ENCODE measurements at places on chromosomes 5 and 9.

DNA sequence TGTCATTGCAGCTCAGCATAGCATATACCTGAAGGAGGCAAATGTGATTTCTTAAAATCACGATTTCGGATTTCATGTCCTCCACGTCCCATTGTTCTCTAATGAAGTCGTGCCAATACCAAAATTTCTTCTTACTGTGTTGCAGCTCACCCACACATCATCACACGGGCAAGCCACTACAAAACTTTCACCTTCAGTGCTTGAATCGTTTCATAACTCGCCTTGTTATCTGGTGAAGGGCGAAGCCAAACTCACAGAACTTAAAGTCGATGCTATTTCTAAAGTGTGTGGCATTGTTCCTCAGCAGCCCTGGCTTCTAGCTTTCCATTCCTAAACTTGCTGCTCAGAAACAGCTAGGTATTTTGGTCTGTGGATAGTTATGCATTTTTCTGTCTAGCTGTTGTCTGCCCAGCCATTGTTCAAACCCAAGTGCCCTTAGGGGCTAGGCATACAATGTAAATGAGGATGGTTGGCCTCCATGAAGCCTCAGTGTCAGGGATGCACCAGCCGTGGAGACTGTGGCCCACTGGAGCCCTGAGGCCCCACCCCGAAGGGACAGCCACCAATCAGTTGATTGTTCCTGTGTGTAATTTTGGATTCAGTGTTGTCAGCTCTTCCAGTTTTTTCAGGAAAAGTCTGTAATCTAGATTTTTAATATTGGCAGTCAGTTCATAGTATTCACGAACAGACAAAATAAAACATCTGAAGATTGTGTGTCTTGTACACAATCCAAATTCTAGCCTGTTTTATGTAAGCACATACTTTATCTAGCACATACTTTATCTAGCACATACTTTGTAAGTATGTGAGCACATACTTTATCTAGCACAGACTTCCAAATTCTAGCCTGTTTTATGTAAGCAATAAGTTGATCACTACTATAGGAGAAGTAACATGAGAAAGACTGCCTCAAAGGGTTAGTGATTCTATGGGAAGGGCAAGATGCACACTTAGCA lies 112.8 kb downstream of the DAPK1 start:
- H3K36me3 ChIP-seq = no peaks in the 10 kb centered on the region
- no peak overlapping the region for H3K27ac ChIP-seq
- H3K27me3 ChIP-seq = no peaks in the 10 kb centered on the region
- no peak overlapping the region for H3K4me3 ChIP-seq
- DNase-seq = no peak

GRCh38 chr5:154860123-154860522 lies 1.7 kb downstream of the CNOT8 start:
- peaks cover 6% of the 10 kb centered on the region for H3K36me3 ChIP-seq
- H3K27ac ChIP-seq = peak overlapping the region; percentile 86
- no peaks in the 10 kb centered on the region for H3K27me3 ChIP-seq

DNA sequence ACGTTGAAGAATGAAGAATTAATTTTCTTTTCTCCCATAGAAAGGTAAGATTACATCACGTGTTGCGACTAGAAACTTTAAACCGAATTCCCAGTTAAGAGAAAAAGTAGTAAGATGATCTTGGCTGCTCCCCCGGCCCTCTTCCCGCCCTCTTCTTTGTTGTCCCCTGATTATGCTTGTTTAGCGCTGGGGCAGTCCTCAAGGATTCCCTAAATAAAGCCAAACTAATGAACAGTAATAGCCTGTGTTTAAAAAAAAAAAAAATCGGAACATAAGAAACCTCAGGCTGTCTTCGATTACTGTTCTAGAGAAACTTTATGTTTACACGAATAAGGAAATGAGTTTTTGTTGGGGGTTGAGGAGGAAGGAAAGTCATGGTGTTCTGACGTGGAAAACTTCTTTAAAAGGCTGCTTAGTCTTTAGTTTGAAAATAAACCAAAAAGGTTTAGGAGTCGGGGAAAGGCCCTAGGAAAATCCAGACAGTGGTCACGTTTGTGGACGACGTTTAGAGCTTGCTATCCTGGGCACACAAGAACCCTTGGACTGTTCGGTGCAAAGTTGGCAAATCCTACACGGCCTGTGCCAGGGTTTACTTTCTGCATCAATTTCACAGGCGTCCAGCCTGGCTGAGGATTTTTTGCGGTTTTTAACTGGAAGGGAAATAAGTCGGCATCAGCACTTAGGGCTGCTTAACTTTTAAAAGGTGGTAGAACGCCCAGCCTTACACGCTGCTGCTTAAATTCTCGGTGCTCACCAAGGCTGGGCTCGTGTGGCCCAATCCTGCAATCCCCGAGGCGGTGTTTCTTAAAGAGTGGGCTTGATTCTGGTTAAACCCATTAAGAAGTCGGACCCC lies 1.1 kb upstream of the MAT2B start:
- DNase-seq = no peak
- H3K4me1 ChIP-seq = peaks cover 31% of the 10 kb centered on the region
- H3K27ac ChIP-seq = peak overlapping the region; percentile 96
- H3K4me3 ChIP-seq = peak overlapping the region; percentile 87
- H3K36me3 ChIP-seq = no peaks in the 10 kb centered on the region

DNA sequence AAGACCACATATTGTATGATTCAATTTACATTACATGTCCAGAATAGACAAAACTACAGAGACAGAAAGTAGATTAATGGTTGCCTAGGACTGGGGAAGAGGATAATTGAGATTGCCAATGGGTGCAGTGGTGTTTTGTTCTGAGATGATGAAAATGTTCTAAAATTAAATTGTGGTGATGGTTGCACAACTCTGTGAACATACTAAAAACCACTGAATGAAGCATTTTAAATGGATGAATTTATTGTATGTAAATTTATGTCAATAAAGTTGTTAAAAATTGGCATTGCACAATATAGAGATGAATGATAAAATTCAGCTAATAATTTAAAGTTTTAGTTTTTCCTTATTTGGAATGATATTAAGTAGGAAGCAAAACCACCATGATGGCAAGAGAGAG lies 109.5 kb upstream of the NR4A3 start:
- no peak overlapping the region for H3K27ac ChIP-seq
- no peaks in the 10 kb centered on the region for H3K27me3 ChIP-seq
- no peaks in the 10 kb centered on the region for H3K4me1 ChIP-seq
- H3K36me3 ChIP-seq = no peaks in the 10 kb centered on the region
- H3K4me3 ChIP-seq = no peak overlapping the region
- no peak for DNase-seq

DNA sequence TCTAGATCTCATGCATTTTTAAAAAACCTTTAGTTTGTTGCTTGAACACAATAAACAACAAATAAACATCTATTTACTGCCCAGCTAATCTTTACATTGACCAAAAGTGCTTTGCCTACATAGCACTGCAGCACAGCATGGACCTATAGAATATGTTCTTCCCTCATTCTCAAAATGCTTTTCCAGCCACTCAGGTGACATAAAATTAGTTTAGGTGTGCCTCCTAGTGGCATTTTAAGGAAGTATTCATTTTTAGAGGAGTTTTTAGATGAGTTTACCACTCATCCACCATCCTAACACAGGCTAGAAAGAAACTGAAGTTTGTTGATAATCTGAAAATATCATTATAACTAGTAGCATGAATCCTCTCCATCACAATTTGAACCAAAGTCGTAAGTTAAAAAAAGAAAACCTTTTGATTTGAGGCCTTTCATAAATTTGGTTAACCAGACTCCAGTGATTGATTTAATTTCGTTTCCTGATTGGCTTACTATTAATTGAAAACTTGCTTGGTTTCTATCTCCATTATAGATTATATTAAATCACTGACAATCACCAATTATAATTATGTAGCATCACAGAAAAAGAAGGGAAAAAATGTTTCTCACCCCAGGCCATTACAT lies 12.6 kb downstream of the PLGRKT start:
- no peak overlapping the region for H3K27ac ChIP-seq
- H3K27me3 ChIP-seq = no peaks in the 10 kb centered on the region
- no peaks in the 10 kb centered on the region for H3K4me1 ChIP-seq
- DNase-seq = no peak
- H3K36me3 ChIP-seq = peaks cover 2% of the 10 kb centered on the region

DNA sequence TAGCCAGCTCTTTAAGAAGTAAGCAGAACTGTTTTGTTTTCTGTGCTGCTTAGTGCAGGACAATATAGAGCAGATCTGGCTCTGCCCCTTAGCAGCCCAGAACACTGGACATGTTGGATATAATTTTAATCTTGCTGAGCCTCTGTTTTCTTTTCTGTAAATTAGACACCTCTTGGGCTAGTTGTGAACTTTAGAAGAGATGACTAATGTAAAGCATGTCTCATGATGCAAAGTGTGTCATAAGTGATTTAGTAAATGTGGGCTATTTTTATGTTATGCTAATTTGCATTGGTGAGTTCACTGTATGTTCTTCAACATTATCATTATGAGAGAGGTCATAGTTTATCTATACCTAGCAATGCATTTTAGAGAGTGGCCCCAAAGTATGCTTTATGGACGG lies 156.1 kb upstream of the ADAMTSL1 start:
- no peaks in the 10 kb centered on the region for H3K36me3 ChIP-seq
- H3K27me3 ChIP-seq = no peaks in the 10 kb centered on the region
- no peak overlapping the region for H3K4me3 ChIP-seq
- no peaks in the 10 kb centered on the region for H3K4me1 ChIP-seq

DNA sequence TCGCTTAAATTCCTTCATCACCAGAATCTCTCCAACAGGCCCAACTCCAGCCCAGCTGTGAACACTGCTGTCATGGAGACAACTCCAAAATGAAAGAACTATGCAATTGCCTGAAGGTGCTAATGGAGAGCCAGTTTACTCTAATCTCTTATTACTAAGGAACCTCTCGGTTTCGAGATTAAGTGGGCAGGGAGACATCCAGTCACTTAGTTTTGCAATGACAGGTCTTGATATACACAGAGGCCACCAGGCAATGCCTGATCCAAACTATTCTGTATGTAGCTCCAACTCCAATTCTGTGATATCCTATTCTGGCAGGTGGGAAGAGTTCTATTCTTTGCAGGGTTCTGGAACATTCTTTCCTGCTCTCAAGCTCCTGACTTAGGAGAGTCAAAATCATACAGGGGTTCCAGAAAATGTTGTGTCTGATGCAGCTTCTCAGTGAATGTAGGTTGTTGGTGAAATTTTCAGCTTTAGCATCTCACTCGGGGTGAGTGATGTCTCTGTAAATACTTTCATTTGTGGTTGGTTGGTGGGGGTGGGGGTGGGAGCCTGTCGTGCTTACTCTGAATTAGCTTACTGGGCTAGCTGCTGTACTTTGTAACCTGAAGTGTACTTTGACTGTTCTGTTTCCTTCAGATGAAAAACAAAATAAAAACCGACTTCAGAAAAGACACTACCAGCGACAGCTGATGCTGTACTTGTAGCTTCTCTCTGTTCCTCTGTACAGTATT lies 170.9 kb downstream of the PALM2AKAP2 start:
- no peak overlapping the region for H3K4me3 ChIP-seq
- H3K27me3 ChIP-seq = no peaks in the 10 kb centered on the region
- DNase-seq = no peak
- peaks cover 9% of the 10 kb centered on the region for H3K4me1 ChIP-seq
- H3K36me3 ChIP-seq = no peaks in the 10 kb centered on the region

GRCh38 chr5:150301901-150302300 lies 804 bp downstream of the ARSI start:
- DNase-seq = no peak
- no peaks in the 10 kb centered on the region for H3K27me3 ChIP-seq
- peak overlapping the region; percentile 72 for H3K4me3 ChIP-seq
- H3K36me3 ChIP-seq = no peaks in the 10 kb centered on the region

DNA sequence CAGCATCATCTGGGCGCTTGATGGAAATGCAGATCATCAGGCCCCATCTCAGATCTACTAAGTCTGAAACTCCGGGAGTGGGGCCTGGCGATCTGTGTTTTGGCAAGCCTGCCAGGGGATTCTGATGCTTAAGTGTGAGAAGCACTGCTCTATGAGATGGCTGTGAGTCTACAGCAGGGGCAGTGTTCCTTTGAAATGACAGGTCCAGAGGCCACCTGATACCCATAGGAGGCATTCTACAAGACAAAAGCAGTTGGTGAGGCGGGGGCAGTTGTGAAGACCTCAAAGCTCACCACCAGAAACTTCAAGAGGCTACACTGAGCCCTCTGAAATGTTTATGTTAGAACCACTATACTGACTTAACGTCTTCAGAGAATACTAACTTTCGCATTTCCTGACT lies 86.9 kb upstream of the SPATA31D4 start:
- H3K4me1 ChIP-seq = no peaks in the 10 kb centered on the region
- peak overlapping the region; percentile 74 for H3K27ac ChIP-seq
- no peaks in the 10 kb centered on the region for H3K36me3 ChIP-seq
- DNase-seq = no peak
- H3K4me3 ChIP-seq = no peak overlapping the region

DNA sequence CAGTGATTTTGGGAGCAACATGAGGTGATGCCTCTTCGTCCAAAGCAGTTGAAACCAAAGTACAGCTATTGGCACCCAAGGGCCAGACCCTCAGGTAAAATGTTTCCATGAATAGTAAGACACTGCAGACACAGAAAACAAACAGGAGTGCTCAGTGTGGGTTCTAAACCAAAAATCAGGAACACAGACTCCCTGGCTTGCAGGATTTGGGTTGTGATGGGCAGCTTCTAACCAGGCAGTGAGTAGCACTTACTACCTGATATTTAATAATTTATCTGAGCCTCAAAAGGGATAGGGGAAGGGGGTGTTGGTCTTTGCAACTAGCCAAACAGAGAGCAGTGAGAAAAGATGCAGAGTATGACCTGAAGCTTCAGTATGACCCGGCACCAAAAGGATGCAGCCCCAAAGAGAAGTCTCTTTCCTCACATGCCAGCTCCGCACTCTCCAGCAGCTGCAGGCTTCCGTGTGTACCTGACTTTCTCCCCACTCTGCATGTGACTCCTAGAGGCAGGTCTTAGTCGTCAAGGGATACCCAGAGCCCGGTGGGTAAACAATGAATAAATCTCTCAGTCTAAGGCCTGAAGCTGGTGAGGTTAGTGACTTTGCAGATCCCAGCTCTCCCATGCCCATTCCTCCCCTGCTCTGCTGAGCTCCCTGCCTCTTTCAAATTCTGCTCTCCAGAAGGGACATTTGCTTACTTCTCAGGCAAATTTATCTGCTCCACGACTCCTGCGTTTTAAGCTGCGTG lies 105.4 kb upstream of the SPOCK1 start:
- no peak overlapping the region for H3K4me3 ChIP-seq
- no peaks in the 10 kb centered on the region for H3K4me1 ChIP-seq
- no peak for DNase-seq
- no peak overlapping the region for H3K27ac ChIP-seq
- no peaks in the 10 kb centered on the region for H3K27me3 ChIP-seq

GRCh38 chr5:103207011-103207410 lies 51.6 kb upstream of the MACIR start:
- DNase-seq = no peak
- no peaks in the 10 kb centered on the region for H3K27me3 ChIP-seq
- H3K4me3 ChIP-seq = no peak overlapping the region
- H3K27ac ChIP-seq = no peak overlapping the region
- H3K4me1 ChIP-seq = no peaks in the 10 kb centered on the region

- no peaks in the 10 kb centered on the region for H3K27me3 ChIP-seq
- no peaks in the 10 kb centered on the region for H3K36me3 ChIP-seq
- no peak overlapping the region for H3K4me3 ChIP-seq
- DNase-seq = no peak
- H3K27ac ChIP-seq = no peak overlapping the region
- H3K4me1 ChIP-seq = peaks cover 15% of the 10 kb centered on the region
Measured at GRCh38 chr9:5800969-5801738, 31.8 kb downstream of the ERMP1 start.
